ENCODE measurements at places on chromosomes 1 and 21.

DNA sequence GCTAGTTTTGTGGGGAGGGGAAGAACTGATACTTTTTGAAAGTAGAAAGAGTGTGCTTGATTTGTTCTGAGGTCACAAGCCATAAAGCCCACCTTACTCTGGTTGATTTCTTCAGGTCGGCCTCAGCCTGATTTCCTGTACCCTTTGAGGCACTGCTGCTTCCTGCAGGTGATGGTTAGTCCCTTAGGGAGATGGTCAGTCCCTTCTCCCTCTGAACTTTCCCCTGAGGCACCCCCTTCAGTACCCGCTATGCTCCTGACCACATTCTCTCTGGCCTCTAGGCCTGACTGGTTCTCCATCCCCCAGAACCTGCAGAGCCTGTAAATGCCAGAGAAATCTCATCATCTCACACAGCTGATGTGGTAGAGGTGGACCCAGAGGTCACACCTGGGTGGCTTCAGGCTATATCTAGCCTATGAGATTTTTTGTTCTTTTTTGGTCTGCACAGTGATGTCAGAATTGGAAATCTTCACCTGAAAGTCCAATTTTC, 15.0 kb upstream of the ID3 start:
- no peak for DNase-seq

- no peak for DNase-seq
These were observed 53.4 kb downstream of the MACO1 start for GRCh38 chr1:25484096-25484495.

- no peak for DNase-seq
These were observed 472.0 kb downstream of the CAMTA1 start for GRCh38 chr1:7257225-7257624.

DNA sequence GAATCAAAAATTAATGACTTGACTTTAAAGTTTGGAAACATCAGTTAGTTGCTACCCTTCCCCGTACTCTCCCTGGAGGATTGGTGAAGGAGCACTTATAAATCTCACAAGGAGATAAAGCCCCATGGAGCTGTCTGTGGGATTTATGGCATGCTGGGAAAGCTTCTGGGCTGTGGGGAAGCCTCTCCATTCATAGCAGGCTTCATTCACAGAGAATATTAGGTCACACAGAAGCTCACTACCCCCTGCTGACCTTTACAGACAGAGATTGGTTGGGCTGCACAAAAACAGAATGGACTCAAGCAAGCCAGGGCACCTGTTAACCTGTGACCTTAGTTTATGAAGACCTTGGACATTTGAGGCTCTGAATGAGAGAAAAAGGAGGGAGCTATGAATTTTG, 32.1 kb downstream of the RGL1 start:
- DNase-seq = no peak

GRCh38 chr1:30654188-30654587, 69.2 kb downstream of the MATN1 start:
- no peak for DNase-seq

DNA sequence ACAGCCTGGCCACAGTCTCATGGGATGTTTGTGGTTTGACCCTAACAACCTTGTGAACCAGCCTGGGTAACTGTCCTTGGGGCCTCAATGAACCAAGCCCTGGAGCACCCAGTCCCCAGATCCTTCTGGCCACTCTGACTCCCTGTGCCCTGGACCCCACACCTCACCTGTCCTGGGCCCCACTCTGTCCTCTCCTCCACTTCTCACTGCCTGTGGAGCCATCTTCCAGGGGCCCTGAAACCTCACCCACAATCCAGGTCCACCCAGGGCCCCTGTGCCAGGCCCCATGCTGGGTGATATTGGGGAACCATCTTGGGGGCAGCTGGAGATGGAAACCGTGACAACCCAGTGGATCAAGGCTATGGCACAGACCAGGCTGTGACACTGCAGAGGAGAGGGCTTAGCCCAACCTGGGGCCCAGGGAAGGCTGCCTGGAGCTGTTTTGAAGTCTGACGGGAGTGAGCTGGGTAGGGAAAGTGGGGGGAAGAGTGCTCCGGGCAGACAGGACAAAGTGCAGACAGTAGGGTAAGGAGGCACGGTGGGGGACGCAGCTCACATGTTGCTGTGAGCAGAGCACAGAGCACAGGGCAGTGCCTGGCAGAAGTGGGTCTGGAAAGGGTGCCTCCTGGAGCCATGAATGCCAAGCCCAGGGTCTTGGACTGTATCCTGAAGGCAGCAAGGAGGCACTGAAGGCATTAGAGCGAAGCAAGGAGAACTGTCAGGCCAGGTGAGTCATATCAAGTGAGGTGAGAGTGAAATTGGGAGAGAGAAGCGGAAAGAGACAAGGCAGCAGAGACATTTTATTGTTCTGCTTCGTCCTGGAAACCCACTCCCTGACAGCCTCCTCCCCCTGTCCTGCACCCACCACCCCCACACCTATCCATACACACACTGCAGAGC, 12.1 kb upstream of the LRP8 start:
- DNase-seq = no peak

DNA sequence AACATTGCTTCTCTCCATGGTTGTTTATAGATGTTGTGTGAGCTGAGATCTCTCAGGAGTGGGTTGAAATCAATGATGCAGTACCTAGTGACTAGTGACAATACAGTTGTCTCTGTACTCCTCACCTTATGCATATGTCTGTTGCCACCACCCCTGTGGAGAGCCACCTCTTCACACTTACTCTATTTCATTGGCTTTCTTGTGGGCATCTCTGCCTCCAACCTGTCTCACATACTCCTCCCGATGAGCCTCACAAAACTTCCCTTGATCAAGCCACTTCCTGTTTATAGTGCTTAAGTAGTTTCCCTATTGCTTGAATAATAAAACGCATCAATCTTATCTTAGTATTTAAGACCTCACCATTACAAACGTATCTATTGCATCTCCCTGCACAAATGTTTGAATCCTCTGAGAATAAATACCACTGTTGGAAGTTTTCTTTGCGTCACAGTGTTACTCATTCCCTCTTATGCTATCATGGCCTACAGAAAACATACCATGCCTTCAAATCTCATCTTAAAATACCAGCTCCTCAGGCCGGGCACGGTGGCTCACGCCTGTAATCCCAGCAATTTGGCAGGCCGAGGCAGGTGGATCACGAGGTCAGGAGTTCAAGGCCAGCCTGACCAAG, 54.7 kb upstream of the GREM2 start:
- no peak for DNase-seq

DNA sequence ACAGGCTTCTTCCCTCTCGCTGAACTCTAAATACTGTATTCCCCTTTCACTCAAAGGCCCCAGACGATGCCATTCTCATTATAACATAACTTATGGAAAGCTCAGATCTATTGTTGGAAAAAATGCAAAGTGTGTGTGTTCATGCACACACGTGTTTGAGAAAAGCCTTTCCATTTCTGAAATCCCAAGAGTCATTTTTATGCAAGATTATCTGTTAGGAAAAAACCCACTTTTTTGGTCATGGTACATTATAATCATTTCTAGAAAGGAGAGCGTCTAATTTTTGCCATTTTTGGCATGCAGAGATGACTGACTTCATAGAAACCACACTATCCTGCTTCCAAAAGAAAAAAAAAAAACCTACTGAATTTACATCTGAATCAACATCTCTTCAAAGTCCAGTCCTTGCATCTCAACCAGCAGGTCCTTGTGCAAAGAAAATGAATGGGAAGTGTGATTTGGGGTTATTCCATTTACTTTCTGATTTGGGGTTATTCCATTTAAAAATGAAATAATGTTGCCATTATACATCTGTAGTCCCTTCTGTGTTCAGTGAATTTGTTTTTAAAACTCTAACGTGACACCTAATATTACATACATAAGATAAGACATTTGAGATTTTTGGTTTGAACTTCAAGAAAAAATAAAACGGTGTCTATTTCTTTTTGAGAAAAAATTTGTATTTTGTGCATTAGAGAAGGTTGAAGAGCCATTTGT, 150.3 kb downstream of the DHRS3 start:
- no peak for DNase-seq

- no peak for DNase-seq
These were observed 8.9 kb downstream of the MAPKAPK2 start for GRCh38 chr1:206693592-206693991.

- DNase-seq = no peak
These were observed 6.1 kb upstream of the ST6GALNAC5 start for GRCh38 chr1:76861149-76861548.

DNA sequence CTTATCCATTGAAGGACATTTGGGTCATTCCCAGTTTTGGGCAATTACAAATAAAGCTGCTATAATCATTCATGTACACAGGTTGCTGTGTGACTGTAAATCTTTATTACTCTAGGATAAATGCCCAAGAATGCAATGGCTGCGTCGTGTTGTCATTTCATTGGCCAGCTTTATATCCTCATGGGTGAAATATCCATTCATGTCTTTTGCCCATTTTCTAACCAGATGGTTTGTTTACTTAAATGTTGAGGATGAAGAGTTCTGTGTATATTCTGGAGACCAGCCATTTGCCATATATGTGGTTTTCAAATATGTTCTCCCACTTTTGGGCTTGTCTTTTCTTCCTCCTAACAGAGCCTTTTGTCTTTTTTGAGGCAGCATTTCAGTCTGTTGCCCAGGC, 25.3 kb downstream of the TRIM11 start:
- DNase-seq = no peak

DNA sequence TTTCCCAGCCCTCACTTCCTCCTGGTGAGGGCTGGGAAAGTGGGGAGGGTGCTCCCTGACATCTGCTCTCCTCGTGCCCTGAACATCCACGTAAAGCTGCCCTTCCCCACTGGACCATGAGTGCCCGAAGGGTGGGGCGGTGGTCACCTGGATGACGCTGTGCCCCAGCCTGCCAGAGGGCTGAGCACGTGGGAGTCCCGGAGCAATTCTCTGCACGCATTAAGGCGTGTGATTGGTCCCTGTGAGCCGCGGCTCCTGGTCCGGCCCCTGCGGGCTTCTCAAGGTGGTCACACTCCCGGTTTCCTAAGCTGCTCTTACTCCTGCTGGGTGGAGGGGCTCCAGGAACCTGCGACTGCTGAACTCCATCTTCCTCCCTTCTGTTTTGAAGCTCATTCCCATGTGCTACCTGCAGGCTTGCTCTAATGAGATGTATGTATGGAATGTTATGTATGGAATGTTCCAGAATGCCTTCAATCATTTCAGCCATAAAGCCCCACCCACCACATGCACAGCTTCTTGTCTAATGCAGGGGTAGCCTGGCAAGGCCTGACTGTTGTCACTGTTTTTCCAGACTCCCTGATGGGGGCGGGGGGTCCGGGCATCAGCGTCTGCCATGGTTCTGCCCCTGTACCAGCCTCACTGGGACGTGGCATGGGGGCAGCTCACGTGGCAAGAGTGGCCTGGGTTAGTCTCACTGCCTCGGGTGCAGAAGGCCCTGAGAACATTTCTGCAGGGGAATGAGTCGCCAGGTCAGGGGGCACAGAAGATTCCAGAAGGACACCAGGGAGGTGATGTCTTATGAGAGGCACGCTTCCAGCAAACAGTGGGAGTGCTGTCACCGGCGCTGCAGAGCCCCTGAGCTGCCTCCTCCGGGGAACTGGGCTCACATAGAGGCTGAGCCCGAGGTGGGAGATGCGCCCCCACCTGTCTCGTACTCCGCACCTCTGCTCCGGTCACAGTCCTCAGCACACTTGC, 19.4 kb downstream of the KRTAP10-1 start:
- DNase-seq = no peak

- no peak for DNase-seq
These were observed 36.8 kb upstream of the SLC16A1 start for GRCh38 chr1:112992780-112993179.

DNA sequence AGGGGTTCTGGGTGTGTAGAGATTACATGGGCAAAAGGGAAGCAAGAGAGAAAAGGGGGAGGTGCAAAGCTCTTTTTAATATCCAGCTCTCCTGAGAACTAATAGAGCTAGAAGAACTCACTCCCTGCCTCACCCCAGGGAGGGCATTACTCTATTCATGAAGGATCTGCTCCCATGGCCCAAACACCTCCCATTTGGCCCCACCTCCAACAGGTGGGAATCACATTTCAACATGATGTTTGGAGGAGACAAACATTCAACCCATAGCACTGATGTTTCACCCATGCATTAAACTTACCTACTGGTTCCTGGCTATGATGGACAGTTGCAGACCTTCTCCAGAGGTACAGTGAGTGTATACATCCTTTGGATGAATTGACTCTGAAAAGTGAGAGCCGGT, 7.3 kb upstream of the JUN start:
- no peak for DNase-seq

DNA sequence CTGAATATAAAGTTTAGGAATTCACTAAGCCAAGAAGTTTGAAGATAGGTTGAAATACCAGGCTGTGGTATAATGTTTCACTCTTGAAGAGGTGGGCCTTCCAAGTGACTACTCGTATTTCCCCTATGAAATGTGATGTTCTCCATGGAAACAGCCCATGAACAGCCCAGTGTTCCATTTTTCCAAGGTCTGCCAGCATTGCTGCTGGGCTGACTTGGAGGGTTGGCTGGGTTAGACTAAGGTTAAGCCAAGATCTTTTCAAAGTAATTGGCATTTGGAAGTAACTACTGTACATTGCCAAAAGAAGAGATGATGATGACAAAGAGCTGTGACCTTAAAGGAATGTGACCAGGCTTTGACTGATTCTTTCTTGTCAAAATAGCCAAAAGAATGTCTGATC, 73.8 kb downstream of the RPE65 start:
- DNase-seq = no peak

GRCh38 chr1:53781654-53782053, 42.7 kb upstream of the GLIS1 start:
- DNase-seq = no peak

DNA sequence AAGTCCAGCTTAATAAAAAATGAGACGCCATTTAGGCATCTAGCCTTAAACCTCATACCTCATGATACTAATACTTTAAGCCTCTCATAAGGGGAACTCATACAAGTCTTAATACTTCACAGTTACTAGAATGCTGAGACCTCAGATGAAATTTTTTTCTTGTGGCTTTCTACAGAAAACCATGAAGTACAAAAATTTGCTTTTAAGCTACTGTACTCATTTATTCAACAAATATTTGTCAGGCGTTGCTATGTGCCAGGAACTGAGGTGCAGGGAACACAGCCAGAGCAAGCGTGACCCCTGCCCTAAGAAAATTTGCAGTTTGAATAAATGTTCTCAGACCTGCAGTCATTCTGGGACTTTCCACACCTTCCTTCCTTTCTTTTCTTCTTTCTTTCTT, 150.6 kb downstream of the MRPL39 start:
- no peak for DNase-seq

DNA sequence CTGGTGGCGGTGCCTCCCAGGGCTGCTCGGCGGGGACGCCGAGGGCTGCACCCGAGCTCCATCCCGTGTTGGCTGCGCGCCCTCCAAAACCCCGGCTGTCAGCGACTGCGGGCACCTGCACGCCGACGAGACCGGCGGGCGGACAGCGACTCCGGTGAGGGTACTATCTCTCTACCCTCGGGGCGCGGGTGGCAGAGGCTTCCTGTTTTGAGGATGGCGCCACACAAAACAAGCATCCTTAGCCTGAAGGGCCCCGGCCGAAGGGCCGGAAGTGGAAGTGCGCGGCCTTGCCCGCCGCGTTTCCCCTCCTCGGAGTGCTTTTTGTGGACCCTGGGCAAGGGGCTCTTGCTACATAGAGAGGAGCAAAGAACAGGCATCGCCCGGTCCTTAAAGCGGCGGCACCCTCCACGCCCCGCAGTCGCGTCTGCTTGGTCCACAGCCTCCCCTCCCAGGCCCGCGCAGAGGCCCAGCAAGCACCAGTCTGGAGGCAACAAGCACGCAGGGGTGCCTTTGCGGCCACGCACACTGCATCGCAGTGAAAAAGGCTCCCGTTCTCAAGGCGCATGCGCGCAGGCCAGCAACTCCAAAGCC, 561 bp upstream of the COQ8A start:
- no peak for DNase-seq

Data from activated CD8-positive, alpha-beta memory T cell treated with anti-CD3 and anti-CD28 coated beads for 48 hours (primary cell).